ENCODE measurements at places on chromosomes 13 and 19.

DNA sequence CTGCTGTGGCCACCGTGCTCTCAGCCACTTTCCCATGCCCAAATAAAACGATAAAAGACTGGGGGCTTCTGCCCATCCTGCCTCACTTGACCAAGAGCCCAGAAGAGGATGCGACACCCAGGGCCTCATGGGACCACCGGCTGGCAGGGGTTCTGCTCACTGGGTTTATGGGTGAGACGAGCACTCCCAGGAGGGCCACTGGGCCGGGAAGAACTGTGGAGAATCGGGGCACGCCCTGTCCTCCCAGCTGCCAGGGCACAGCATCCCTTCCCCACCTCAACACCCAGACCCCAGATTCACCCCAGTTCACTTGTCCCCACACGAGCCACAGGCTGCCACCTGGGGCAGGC, 4.7 kb upstream of the F10 start:
- DNase-seq = no peak

DNA sequence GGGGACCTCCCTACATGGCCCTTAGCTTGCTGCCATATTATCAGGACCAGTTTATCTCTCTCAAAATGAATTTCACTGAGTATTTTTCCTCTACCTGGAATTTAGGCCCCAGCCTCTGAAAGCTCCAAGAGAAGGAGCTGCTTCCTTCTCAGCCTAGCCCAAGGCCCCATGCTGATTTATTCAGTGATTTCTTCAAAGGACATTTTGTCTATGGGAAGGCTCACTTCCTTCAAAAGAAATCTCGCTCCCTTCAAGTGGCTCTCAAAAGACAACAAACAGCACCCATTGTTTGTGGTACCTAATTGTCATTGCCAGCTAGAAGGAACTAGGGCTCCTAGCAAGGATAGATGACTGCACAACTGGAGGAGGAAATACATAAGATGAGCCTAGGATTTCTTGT, 172.4 kb downstream of the SLC7A1 start:
- DNase-seq = no peak

DNA sequence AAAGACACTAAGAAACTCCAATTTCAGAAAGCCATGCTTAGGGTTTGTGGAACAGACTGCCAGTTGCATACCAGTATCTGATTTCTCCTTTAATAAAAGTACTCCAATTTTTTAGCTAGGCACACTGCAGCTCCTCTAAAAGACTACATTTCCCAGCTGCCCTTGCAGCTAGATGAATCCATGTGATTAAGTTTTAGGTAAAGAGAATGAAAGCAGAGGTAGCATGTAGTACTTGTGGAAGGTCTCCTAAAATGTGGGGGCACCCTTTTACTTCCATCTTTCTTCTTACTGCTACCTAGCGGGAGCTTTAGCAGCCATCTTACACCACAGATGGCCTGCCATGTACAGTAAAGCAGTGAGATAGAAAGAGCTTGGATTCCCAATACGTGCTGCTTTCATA, 33.0 kb upstream of the TSC22D1 start:
- DNase-seq = no peak

DNA sequence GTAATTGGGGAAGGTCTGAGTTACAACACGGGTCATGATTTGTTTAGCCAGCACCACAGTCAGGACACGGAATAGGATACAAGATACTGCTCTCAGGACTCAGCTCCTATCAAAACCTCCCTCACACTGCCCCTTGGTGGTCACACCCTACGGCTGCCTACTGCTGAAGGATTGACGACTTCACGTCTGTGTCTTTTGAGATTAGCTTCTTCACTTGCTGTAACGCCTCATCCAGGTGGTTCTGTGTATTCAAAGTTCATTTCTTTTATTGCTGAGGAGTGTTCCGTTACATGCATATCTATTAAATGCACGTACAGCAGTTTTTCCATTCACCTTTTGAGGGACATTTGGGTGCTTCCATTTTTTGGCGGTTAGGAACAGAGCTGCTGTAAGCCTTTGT, 46.3 kb downstream of the URI1 start:
- no peak for DNase-seq

GRCh38 chr13:113040597-113041292, 64.8 kb upstream of the F7 start:
- DNase-seq = no peak

- no peak for DNase-seq
Observed at GRCh38 chr13:48949566-48950500, 25.9 kb upstream of the FNDC3A start.

GRCh38 chr19:49635530-49636232, 4.3 kb downstream of the RRAS start:
- DNase-seq = no peak

DNA sequence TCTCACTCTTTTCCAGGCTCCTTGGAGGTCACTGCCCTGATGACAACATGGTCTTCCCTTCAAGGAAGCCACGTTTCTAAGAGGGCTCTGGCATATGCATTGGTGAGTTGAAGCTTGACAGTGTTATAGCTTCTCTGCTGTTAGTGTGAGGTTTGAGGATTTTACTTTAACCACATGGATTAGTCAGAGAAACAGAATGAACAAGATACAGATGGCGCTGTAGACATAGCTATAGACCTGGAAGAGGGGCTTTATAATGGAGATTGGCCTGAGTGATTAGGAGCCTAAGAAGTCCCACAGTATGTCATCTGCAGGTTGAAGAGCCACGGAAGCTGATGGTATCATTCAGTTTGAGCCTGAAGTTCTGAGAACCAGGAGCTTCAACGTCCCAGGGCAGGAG, 18.4 kb upstream of the URI1 start:
- no peak for DNase-seq

DNA sequence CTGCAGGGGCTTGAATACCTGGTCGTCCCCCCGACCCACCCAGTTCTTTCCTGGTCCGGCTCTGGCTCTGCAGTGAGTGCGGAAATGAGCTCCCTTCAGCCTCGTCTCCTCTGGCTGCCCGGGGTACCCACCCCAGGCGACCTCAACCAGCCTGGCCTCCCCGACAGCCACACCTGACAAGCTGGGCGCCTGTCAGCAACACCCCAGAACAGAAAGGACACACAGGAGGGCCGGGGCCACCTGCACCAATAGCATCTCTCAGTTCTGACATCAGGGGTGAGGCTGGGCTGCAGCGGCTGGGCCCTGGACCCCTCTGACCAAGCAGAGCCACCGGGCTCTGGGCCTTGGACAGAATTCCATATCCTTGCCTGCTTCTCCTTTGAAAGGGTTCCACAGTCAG, 19.7 kb downstream of the SUGP1 start:
- no peak for DNase-seq

DNA sequence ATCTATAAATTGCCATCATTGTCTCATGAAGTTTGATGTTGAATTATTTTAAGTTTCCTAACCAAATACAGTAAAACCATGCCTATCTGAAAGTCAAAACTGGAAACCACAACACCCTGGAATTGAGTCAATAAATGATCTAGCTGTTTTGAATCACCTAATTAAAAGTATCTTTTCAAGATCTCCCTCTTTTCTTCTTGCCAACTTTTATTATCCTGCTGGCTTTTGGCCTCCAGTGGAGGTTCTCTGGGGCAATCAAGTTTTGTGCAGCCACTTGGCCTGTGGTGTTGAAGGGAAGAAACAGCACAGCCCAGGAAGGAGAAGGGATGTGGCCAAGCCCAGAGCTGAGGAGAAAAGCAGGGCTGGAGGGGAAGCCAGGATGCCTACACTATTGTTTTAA, 255.4 kb downstream of the COG6 start:
- DNase-seq = no peak

- DNase-seq = no peak
Observed at GRCh38 chr19:55189403-55189835, 9.3 kb upstream of the SYT5 start.

GRCh38 chr19:34171877-34172660, at the start of gene LSM14A:
TSS of gene LSM14A (plus strand) at chr19:34172504. CDS start at chr19:34172643, 139 bp downstream.
- peak; percentile 63 for DNase-seq

DNA sequence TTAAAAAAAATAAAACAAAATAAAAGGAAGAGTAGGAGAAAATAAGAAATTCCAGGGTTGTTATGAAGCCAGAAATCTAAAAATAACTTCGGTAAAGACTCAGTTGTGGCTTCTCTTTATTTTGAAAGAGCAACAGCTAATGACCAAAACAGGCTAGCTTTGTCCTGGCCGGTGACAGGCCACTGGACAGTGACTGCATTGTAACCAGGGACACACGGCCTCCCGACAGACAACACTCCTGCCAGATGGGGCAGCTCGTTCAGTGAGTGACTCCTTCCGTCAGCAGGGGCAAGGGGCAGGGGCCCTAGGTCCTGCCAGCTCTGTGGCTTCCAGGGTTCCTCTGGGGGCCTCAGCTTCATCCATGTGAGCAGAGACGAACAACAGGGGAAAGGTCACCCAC, 173.4 kb downstream of the KATNAL1 start:
- DNase-seq = no peak

GRCh38 chr13:48576448-48577010, 43.6 kb upstream of the RCBTB2 start:
- no peak for DNase-seq

GRCh38 chr19:18450021-18450930, 12.3 kb upstream of the ISYNA1 start:
- DNase-seq = no peak

DNA sequence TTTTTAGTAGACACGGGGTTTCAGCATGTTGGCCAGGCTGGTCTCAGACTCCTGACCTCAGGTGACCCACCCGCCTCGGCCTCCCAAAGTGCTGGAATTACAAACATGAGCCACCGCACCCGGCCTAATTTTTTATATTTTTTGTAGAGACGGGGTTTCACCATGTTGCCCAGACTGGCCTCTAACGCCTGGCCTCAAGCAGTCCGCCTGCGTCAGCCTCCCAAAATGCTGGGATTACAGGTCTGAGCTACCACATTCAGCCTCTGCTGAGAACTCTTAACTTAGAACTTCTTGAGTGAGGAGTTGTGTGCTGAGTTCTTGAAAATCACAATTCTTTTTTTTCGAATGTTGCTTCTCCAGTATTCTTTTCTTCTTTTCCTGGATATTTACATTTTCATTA, 112.2 kb downstream of the PAN3 start:
- DNase-seq = no peak

GRCh38 chr19:36215276-36216123, 594 bp downstream of the ZNF146 start:
- DNase-seq = no peak

All from esophagus squamous epithelium (tissue), 5 donors.